ENCODE measurements at places on chromosomes 6 and 20.

DNA sequence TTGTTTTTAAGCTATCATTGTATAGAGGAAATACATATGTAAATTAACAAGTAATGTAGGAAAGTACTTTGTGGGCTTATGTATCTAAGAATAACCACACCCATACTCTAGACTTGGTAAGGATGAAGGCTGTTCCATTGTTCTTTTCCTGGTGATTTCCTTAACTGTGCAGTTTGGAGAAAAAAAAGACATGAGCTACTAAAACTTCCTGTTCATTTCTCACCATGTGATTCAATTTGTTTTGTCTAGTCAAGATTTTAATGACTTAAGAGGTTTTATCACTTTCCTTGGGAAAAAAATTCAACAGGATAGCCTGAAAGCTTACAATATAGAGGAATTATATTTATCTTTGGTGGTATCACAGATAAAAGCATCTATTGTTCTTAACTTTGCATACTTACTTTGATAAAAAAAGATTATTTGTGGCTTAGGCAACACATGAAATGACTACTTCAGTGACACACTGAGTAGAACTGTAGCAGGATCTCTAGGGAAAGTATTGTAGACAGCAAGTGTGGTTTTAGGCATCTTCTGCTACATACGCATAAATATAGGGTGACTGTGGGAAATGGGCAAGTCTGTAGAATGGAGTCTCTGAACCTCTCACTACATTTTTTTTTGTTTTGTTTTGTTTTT, 80.3 kb downstream of the GJA1 start:
- no peak for DNase-seq

GRCh38 chr6:139909992-139910391, 535.5 kb upstream of the CITED2 start:
- no peak for DNase-seq

GRCh38 chr6:118589649-118590365, 41.7 kb downstream of the PLN start:
- no peak for DNase-seq

DNA sequence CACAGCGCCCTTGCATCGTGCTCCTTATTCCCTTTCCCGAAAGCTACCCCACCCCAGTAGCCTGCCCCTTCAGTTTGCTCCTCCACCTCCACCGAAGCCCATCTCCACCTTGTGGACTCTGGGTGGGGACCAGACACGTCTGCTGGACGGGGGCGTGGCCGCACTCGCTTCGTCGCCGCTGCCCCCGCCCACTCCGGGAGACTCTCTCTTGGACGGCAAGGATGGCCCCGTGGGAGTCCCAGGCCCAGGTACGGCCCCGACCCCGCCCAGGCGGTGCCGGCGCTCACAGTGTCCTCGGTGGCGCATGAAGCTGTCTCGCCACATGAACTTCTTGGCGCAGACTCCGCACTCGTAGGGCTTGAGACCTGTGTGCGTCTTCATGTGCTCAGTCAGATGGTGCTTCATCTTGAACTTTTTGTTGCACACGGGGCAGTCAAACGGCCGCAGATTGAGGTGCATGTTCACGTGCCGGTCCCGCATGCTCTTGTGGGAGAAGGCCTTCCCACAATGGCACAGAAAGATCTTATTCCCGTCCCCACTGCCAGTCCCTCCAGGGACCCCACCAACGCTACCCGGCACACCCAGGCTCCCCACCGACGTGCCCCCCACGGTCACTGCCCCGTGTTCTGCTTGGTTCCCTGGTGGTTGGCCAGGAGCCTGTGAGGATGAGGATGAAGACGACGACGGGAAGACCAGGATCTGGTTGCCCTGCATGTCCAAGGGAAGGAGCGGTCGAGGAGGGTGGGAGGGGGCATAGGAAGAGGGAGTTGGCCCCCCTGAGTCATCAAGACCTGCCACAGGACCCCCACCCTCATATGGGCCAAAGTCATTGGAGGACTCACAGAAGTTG, 1.3 kb upstream of the TAPBP start:
- peak; percentile 32 for DNase-seq

DNA sequence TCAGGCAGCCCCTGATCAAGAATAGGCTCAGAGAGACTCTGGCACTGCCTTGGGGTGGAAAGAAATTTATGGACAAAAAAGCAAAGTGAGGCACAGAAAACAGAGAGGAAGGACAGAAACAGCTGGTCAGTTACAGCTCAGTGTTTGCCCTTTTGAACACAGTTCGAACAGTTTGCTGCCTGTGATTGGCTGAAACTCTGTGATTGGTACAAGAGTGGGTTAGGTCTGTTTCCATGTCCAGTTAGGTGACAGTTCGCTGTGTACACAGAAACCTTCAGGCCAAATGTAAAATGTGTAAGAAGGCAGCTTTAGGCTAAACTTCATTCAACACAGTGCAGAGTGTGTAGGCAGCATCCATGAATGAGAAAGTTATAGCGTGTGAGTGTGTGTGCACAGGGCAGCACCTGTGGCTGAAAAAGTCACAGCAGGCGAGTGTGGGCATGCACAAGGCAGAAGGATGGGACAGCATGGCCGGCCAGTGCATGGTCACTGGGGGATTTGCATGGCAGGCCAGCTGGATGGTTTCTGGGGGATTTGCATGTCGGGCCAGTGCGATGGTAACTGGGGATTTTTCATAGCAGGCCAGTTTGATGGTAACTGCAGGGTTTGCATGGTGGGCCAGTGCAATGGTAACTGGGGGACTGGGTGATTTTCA, 75.4 kb upstream of the FRMD1 start:
- DNase-seq: no peak

DNA sequence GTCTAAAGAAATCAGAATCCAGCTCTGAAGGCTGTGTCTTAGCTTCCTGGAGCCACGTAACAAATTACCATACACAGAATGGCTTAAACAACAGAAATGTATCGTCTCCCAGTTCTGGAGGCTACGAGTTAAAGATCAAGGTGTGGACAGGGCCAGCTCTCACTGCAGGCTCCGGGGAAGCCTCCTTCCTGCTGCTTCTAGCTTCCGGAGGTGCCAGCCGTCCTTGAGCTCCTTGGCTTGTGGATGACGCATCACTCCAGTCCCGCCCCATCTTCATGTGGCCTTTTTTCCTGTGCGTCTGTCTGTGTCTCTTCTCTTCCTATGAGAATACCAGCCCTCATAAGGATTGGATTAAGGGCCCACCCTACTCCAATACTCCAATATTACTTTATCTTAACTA, 319.1 kb upstream of the QKI start:
- no peak for DNase-seq

GRCh38 chr6:142195862-142196541, 48.9 kb downstream of the VTA1 start:
- DNase-seq: no peak

GRCh38 chr6:122809691-122810090, 20.6 kb downstream of the SMPDL3A start:
- DNase-seq: no peak

GRCh38 chr6:9347608-9348007, 912.3 kb upstream of the SLC35B3 start:
- DNase-seq: no peak

- DNase-seq: no peak
These were observed 291.2 kb downstream of the PHACTR1 start for GRCh38 chr6:13007744-13008143.

DNA sequence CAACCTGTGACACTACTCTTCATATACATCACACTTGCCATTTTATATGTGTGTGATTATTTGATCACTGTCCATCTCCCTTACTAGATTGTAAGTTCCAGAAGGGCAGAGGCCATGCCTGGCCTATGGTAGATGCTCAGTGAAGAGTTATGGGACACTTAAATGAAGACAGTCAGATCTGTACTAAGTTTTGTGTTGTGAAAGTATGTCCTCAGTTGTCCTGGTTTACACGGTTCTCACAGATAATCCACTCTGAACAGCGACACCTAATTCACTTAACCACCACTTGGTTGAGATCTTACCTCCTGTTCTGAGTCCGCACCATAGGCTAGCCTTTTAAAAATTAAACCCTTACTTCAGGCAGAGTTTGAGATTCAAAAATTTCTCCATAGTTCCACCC, 434.1 kb upstream of the SOX4 start:
- DNase-seq: no peak

- no peak for DNase-seq
These were observed 12.9 kb upstream of the C20orf144 start for GRCh38 chr20:33649201-33649681.

GRCh38 chr6:109164331-109164730, 69.0 kb downstream of the CEP57L1 start:
- no peak for DNase-seq

DNA sequence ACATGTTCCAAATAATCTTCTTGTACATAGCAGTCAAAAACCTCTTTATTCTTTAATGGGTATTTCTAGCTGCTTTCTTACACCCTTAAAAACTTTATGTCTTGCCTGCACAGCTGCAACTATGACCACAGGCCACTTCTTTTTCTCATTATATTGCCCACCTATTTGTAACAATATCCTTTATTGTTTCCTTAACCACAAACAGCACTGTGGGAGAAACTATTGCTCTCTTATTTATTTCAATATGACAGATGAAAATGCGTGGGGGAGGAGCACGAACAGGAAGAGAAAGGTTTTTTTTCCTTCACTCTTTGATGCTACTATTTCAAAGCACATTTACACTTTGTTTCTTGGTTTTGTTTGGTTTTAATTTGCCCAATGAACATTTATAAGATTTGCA, 253.5 kb downstream of the GJA1 start:
- DNase-seq: no peak

GRCh38 chr20:5171790-5172164, 45.0 kb downstream of the CDS2 start:
- no peak for DNase-seq

DNA sequence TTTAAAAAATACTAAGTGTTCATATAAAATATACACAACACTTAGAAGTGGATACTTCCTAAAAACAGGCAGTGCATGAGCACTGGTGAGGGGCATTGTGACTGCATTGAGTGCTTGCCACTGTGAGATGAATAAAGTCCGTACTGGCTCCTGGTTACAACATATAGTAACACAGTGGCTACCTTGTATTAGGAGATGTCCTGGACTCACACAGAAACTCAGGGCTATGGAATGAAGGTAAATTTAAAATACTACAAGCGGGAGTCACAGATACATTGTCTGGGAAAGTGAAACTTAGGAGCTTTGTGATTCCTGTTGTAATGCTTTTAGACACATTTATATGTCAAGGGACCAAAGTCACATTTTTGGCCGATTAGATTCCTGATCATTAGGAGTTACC, 36.5 kb upstream of the HLA-G start:
- no peak for DNase-seq

- no peak for DNase-seq
These were observed 97.8 kb downstream of the HFE start for GRCh38 chr6:26185004-26185403.

DNA sequence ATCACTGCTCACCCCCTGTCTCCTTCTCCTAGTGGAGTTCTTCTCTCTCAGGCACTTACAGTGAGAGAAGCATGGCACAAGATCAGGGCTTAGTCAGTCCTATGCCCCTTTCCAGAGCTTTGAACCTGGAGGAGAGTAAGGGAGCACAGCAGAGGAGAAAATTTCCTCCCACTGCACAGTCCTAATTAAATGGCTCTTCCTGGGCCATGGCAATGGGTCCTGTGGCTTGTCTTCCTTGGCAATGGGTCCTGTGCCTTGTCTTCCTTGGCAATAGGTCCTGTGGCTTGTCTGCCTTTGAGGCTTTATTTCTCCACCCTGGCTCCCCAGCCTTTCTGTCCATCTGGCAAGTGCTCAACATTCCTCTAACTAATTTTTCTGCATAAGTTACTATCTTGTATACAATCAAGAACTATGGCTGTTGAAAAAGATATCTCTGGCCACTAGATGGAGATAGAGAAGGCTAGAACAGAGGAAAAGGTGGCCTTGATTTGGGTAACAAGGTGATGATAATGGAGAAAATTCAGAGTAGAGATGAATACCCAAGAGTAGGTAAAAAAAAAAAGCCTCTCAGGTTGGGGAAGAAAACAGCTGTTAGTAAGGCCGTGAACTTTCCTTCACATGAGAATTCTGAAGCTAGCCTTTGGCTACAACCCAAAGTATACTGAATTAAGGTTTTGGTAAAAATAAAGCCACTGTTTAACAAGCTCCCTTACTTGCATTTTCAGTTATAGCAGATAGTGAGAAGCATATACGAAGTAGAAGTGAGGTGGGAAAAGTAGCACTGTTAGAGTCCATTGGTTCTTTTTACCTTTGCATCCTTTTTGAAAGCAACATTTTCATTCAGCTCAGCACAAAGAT, 504.9 kb downstream of the DOK5 start:
- DNase-seq: no peak

- DNase-seq: no peak
These were observed 315.2 kb upstream of the SOX4 start for GRCh38 chr6:21278375-21278745.

DNA sequence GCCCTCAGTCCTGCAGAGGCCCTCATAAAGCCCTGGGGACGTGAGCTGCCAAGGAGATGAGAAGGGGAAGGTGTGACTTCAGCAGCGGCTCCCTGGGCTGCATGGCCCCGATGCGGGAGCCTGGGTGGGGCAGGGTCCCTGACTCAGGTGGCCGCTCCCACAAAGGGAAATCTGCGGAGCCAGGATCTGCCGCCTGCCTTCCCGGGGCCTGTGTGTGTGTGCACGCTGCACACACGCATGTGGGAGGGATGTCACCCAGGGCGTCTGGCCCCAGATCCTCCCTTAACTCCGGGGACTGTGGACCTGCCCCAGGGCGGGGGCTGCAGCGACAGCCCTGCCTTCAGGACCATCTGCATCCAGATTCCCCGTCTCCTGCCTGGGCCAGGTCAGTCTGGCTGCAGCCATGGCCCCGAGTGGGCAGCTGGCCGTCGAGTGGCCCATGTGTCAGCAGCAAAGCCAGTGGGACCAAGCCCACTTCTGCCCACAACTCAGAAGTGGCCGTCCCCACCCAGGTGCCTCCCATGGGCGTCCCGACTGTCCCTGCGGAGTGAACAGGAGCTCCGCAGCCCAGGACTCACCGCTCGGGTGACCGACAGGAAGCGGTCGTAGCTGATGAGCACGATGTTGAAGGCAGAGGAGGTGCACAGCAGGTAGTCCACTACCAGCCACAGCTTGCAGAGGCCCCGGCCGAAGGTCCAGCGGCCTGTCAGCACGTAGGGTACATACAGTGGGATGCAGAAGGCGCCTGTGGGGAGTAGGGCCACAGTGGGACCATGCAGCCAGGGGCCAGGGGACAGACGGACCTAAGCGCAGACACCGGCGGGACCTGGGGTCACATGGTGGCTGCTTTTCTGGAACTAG, 1.9 kb downstream of the HRH3 start:
- no peak for DNase-seq

GRCh38 chr6:3538536-3538935, 81.7 kb upstream of the SLC22A23 start:
- DNase-seq: no peak

GRCh38 chr20:1838556-1839279, 56.5 kb upstream of the SIRPA start:
- DNase-seq: no peak

GRCh38 chr6:36129941-36130666, at the start of gene MAPK13:
TSS of gene MAPK13 (plus strand) at chr6:36130513. CDS start at chr6:36130583, 70 bp downstream.
- DNase-seq: no peak

- no peak for DNase-seq
These were observed 26.5 kb upstream of the RNF24 start for GRCh38 chr20:4041748-4042411.

GRCh38 chr20:3927486-3928291, 38.5 kb downstream of the PANK2 start:
- DNase-seq: no peak

- DNase-seq: no peak
These were observed 53.0 kb upstream of the AIG1 start for GRCh38 chr6:143007646-143008045.
